ENCODE measurements at places on chromosomes 4 and X. TPM values are rescaled to one million over a fixed set of nuclear protein-coding genes. Genes with fewer than 3 reads are reported as not detected.
A peak's percentile ranks its signal among the peaks of the same experiment; 100 is the strongest.

DNA sequence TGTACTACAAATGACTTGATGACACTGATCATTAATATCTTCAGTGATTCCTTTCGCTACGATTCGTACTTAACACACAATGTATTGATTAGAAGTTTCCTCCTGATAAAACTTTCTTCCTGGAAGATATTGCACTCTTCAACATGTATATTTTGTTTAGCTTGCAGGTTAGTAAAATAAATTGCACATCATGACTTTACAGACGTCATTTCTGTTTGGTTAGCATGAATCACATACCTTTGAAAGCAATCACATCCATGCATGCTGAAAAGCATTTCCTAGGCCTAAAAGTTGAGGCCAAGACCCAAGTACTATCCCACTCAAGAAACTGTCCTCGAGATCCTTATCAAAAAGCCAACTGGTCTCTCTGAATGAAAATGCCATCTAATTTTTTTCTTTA, 1841.0 kb upstream of the PCDH7 start:
- DNase-seq = no peak

GRCh38 chr4:169372791-169373190, 102.0 kb upstream of the SH3RF1 start:
- DNase-seq = no peak

- DNase-seq = no peak
These were observed 45.8 kb upstream of the MSANTD1 start for GRCh38 chr4:3202836-3203820.

DNA sequence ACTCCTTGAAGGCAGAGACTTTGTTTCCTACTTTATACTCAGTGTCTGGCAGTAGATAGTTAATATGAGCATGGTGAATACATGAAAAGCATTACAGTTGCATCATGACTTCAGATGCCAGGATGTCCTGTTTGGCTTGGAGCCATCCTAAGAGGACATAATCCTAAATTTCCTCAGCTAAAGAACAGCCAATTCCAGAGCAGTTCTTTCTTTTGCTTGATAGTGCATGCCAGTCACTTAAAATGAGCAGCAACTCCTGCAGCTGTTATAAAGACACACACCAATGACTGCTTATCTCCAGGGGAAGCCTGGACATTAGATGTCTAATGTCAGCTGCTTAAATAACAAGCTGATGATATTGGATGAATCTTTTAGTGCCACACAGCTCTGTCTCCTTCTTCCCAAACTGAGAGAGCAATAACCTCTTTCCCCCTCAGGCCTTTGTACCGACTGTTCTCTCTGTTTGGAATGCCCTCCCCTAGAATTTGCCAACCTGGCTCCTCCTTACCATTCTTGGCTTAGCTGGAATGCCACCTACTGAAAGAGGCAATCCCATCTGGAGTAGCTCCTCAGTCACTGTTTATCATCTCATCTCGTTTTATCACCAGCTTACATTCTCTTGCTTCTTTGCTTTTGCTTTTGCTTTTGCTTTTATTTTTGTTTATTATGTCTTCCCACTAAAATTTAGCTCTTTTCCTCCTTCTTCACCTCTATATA, 100.8 kb upstream of the USP38 start:
- no peak for DNase-seq

DNA sequence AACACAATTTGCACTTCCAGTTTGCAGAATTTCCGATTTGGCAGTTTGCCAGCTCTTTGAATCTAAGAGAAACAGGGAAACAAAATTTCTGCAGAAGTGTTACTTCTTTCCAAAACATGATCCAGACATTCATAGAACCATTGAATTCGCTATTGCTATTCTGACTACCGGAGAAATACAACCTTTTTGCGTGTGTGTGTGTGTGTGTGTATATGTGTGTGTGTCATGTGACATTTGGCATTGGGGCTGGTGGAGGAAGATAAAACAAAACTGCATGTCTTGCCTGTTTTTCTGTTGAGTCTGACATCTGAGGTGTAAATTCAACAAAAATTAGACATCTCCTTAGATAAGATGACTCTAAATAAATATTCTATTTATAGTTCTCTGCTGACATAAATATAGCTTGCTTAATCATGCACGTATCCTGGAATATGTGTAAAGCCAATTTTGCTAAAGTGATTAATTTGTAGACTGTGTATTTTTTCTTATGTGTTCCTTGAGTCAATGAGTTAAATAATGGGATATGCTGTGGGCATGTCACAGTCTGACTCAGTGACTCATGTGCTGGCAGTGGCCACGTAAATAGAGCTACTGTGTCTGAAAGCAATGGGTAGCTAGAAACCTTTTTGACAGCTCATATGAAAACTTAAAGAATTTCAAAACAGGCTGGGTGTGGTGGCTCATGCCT, 98.9 kb downstream of the HPGD start:
- DNase-seq = peak; percentile 18

Gene OGT
- total RNA-seq = 173 TPM

Gene GPR82
- 0.20 TPM for total RNA-seq

Gene OPN1MW2
- not detected for total RNA-seq

Measured in skin of body (tissue), 3 donors.